HEK293T (cell line): ENCODE measurements at places on chromosomes 7 and 10.

DNA sequence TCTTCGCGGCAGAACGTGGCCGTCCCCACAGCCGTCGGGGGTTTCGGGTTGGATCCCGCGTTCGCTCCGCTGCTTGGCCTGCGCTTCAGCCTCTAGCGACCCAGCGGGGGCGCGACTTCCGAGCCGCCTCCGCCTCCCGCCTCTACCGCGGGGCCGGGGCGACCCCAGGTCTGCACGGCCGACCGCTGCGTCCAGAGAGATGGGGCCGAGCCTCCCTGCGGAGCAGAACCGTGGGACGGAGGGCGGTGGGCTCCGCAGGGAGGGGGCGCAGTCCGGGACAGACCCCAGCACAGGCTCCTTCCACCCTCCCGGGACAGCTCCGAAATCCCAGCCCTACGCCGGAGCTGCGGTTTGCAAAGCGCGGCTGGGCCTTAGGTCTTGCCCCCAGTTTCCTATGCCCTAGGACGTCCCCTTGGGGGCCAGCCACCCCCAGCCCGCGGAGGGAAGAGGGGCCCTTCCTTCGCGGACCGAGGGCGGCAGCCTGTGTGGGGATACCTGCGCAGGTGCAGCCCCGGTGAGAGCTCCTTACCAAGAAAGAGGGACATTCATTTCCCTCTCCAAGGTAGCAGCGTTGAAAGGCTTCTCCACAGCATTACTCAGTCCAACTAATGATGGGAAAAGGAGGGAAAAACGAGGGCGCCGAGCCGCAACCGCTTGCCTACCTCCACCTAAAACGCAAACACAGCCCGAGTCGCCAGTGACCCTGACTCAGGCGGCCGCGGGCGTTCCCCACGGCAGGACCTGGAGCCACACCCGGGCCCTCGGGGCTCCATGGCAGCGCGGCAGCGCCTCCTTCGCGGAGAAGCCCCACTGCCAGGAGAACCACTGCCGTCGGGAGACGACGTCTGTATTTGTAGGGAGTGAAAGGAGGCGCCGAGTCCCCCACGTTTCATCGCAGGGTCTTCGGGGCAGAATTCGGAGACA, 115.7 kb downstream of the BMS1 start:
- no peak for DNase-seq

DNA sequence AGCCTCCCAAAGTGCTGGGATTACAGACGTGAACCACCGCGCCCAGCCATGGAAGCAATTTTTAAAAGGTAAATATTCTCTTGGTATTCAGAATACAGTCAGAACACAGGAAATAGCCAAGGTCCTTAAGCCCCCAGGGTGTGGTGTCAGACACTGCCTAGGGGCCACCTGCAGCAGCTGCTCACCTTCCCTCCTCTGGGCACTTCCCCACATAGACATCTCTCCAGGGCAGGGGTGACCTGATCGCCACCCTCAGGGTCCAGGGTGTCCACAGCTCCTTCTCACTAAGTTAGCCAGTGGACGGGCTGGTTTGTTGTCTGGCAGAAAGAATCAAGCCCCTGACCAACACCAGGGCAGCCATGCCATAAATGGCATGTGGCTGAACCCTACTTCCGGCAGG, 15.9 kb downstream of the URGCP start:
- no peak for DNase-seq

GRCh38 chr10:69096045-69096444, 8.1 kb downstream of the SRGN start:
- DNase-seq: no peak

DNA sequence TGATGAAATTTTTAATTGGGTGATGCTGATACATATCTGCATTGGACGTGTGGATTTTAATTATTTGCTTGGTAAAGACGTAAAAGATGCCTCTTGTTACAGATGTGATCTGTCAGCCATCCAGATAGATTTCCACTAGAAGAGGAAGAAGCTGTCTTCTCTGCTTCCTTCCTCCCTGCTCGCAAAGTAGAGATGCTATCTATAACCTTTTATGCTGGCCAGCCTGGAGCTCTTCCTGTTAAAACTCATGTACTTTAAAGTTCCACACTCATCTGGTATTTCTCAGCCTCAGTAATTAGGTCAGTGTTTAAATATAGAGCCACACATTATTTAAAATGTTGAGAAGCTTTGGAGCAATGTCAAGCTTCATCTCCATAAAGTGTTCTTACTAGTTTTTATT, 51.2 kb upstream of the TMEM229A start:
- DNase-seq: no peak

DNA sequence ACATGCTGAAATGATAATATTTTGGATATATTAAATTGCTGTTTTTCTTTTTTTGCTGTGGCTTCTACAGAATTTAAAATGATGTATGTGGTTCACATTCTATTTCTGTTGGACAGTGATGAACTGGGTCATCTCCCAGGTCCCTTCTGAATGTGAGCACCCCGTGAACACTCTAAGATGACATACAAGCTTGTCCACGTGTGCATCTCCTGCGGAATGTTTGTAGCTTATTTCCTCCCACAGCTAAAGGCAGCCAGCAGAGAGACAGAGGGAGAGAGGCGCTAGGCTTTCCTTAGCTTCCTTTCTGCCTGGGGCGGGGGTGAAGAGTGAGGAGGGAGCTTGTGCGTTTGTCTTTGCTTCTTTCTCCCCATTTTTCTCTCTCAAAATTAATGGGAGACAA, 219.1 kb downstream of the EMX2 start:
- no peak for DNase-seq

- DNase-seq: no peak
Observed at GRCh38 chr7:133934262-133934976, 192.7 kb upstream of the LRGUK start.
